ENCODE measurements at places on chromosomes 3 and 15.

DNA sequence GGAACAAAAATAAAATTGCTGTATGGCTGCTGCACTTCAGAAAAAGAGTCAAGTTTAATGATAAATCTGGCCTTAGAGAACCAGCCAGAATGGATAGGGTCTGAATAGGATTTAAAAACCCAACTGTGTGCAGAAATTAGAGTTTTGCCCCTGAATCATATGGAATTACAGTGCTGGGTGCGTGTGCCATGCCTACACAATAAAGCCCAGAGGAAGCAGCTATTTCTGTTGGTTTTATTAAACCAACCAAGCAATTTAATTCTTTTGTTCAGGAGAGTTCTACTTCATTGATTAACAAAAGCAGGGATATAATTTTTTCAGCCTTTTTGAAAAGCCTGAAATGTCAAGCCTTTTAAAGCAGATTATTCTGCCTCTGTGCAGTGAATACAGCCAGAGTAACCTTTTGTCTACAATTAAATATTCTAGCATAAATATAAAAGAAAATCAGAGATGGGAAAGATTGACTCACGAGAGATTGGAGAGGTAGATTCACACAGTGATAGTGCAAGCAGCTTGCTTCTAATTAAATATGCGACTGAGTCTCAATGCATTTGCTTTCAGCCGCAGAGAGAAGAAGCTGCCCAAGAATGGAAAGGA, 66.7 kb upstream of the DNAJC19 start:
- ATAC-seq = no peak

GRCh38 chr3:184694133-184694665, 17.7 kb downstream of the MAGEF1 start:
- ATAC-seq = no peak

- no peak for ATAC-seq
Measured at GRCh38 chr3:107531917-107532469, 9.2 kb downstream of the BBX start.

DNA sequence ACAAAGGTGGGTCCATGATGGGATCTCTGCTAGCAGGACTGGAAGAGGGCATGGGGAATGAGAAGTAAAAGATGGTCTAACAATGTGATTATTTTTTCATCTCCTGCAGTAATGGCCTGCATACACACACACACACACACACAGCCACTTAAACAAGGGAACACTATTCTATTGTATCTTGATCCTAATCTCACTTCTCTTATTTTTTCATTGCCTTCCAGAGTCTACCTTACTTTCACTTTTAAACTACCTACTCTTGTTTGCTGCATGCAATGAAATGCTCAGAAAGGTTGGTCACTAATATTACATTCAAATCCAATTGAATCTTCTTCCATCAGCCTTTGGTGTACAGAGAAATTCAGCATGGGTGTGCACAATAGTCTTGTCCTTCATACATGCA, 853.8 kb downstream of the IGSF11 start:
- no peak for ATAC-seq

- ATAC-seq = no peak
Measured at GRCh38 chr15:93028111-93028631, 60.8 kb downstream of the RGMA start.

- ATAC-seq = no peak
Measured at GRCh38 chr15:67121644-67122605, 56.5 kb downstream of the SMAD3 start.

DNA sequence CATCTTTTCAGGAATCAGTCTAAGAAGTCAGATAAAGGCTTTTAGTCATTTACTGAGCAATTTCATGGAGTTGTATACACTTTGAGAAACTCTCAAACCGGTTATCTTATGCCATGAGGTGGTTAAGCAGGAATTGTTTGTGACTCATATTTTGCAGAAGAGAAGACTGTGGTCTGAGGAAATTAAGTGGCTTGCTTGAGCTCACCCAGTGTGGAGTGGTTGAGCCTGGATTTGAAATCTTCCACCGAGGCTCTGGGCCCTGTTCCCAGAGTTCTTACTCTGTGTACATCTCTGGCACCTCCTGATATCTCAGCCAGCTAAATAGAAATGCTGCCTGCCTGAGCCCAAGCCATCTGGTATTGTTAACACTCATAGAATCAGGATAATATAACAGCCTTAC, 37.8 kb upstream of the BCL6 start:
- peak; percentile 55 for ATAC-seq

DNA sequence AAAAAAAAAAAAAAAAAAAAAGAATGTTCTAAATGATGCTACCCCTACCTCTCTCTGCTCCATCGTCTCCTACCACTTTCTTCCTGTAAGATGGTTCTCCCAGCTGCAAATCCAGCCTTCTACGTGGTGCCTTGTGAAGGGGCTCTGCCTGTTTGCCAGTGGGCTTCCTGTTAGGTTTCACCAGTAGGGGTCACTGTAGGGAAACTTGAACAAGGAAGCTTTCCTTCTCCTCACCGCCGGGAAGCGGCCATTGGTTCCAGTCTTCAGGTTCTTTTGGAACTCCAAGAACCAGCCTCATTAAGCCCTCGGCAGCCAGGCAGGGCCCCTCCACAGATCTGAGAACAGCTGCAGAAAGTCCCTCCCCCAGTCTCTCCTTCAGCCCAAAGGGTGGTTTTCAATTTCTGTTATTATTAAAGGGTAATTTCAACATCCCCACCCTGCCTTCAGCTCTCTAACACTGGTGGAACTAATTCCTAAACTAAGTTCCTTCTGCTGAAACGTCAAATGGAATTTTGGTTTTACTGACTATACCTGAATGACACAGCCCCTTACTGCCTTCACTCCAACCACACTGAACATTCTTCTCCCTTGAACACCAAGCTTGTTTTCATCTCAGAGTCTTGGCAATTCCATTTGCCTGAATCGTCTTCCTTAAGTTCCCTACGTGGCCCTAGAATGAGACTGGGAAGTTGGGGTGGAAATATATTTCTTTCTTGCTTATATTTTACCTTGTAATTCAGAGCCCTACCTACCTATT, 13.5 kb downstream of the MCCC1 start:
- ATAC-seq = no peak

GRCh38 chr3:143084856-143085731, 34.5 kb upstream of the CHST2 start:
- no peak for ATAC-seq

GRCh38 chr15:43143203-43143941, 10.0 kb downstream of the TMEM62 start:
- ATAC-seq = peak; percentile 88

DNA sequence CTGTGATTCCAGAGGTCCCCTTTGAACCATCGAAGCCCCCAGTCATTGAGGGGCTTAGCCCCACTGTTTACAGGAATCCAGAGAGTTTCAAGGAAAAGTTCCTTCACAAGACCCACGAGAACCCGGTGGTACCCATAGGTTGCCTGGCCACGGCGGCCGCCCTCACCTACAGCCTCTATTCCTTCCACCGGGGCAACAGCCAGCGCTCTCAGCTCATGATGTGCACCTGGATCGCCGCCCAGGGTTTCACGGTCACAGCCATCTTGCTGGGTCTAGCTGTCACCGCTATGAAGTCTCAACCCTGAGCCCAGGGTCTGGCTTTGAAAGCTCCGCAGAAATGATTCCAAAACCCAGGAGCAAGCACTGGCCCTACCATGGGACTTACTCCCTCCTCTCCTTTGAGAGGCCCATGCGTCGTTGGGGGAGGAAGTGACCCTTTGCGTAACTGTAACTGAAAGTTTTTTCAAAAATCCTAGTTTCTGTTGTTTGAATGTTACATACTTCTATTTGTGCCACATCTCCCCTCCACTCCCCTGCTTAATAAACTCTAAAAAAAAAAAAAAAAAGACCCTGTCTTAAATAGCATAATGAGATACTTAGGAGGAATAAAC, 85.1 kb upstream of the CSPG5 start:
- ATAC-seq = no peak

- no peak for ATAC-seq
Measured at GRCh38 chr3:65758876-65759598, 279.7 kb downstream of the MAGI1 start.

GRCh38 chr3:55185380-55185779, 257.5 kb upstream of the LRTM1 start:
- no peak for ATAC-seq

DNA sequence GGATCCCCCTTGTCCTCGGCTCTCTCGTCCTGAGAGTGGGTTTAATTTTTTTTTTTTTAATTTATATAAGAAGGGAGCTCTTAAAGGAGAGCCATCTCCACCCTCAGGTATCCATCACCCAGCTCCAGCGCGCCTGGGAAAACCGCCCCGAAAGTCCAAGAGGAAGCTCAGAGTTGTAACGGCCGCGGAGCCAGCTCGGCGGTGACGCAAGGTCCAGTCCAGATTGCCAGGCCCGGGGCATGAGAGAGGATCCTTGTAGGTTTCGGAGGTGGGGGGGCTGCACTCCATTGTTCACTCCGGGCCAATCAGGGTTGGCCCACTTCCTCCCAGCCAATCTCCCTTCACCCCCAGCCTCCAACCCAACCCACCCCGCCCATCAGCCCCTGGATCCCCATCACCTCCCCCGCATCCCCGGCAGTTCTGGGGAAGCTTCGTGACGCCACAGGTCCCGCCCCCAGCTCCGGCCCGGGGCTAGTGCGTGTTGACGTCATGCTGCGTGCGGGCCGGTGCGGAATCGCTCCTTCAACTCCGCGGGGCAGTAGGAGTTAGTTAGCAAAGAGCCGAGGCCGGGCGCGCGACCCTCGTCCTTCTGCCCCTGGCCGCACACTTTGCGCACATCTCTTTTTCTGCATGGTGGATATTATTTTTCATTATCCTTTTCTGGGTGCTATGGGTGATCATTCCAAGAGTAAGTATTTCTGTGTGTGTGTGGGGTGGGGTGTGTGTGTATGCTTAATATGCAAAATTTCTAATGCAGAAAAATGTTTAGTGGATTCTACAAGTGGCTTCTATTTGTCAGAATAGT, at the start of gene ISL2:
ISL2 (plus strand) TSS at position 520 of the 805 bp plus-strand sequence; CDS start at position 631, 111 bp downstream.
- ATAC-seq = peak; percentile 44

DNA sequence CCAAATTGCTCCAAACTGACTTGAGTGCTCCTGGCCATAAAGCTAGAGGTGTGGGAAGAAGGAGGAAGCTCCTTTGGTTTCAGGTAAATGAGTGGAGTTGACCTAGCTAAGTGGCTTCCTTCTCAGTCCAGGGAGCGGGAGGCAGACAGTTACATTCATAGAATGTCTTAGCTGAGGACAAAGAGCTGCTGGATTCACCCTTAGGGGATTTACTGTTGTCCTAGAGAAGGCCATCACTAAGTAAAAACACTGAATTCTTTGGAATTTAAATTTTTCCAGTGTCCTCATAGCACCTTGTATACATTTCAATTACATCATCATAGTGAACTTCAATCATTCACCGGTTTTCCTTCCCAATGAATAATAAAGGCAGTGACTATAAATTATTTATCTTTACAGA, 27.3 kb upstream of the NANOGP8 start:
- ATAC-seq = no peak

GRCh38 chr15:41944313-41944940, 27.9 kb downstream of the EHD4 start:
- ATAC-seq = no peak

DNA sequence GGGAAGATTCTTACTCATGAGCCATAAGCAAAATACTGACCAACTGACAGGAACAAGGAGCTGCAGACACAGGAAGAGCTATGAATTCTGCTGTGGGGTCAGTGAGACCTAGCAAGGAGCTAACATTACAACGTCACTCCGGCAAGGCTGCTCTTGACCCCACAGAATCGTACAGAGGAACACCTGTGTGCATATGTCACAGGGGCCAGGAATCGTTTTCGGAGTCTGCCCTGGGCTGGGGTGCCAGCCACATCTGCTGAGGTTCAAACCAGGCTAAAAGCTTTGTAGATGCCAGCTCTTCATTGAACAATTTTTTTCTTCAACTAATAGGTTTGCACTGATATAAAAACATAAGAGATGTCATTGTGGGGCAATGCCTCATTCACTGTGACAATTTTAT, 82.6 kb downstream of the LRRK1 start:
- no peak for ATAC-seq

- ATAC-seq = no peak
Measured at GRCh38 chr15:49242820-49243219, 72.8 kb downstream of the GALK2 start.

GRCh38 chr3:194019398-194020165, 116.4 kb upstream of the HES1 start:
- no peak for ATAC-seq

DNA sequence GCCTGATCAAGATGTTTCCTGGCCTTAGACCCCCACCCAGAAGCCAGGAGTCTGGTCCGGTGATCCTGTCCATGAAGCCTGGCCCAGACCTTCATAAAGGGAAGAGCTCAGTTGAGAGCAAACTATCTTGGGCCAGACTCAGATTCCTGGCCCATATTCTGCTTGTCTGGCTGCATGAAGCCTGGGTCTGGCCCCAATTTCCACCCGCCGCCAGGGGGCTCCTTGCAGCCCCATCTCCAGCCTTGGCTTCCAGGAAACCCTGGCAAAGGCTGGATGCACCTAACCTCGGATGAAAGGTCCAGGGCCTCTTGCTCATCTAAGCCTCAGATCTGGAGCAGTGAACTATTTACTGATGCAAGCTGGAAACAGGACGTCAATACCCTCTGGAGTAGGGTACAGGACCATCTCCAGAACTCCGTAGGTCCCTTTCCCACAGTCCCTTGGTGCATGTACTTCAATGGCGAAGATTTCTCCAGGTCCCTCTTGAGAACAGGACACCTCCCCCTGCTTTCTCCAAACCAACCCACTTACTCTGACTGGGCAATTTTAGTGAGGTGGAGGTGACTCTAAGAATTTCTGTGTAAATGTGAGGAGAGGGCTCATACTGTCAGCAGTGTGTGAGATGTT, 5.6 kb downstream of the FOXL2 start:
- ATAC-seq = no peak

GRCh38 chr3:144692488-144692887, 720.9 kb downstream of the DIPK2A start:
- no peak for ATAC-seq

- no peak for ATAC-seq
Measured at GRCh38 chr3:12479919-12480427, 4.3 kb upstream of the TSEN2 start.

GRCh38 chr15:93200081-93200836, 111.2 kb upstream of the RGMA start:
- ATAC-seq = no peak

DNA sequence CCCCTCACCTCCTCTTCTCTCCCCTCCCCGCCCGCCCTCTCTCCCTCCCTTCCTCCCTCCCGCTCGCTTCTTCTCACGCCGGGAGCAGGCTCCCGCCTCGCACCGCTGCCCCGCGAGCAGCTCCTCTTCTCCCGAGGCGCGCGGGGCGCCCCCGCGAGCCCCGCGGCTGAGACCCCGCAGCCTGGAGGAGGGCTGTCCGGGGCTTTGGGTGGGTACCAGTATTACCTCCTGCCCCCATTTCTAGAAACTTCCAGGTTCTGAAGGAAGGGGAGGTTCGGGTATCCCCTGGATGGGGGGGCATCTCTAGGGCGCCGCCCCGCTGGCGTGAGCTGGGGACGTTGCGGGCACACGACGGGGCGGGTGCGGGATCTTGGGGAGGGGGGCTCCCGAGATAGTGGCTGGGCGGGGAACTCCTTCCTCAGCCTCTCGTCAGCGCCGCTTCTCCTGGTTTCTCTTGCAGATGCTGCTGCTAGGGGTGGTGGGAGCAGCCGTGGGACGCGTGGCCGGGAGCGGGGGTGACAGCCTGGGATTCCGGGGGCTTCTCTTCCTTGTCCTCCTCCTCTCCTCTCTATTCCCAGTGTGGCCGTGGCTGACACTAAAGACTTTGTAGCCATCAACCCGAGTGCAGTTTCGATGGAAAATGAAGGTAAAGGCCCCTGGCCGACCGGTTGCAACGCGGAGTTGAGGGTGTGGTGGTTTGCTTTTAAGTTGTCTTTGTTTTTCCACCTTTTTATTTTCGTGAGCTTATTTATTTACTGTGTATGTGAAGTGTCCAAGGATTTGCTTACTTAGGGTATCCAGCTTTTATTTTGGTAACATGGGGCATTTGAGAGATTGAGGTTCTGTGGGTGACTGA, 474 bp downstream of the ATP2C1 start:
- ATAC-seq = peak; percentile 2

- ATAC-seq = no peak
Measured at GRCh38 chr3:12170207-12170606, 11.5 kb upstream of the TIMP4 start.

Measured in activated CD4-positive, CD25-positive, alpha-beta regulatory T cell treated with anti-CD3 and anti-CD28 coated beads, Interleukin-2, amount 50 U/mL, for 24 hours (primary cell).